ENCODE measurements at places on chromosomes 1 and 21. TPM values are rescaled to one million over a fixed set of nuclear protein-coding genes. Genes with fewer than 3 reads are reported as not detected.

The ADARB1 gene
- 14.1 TPM for total RNA-seq

- no peaks in the 10 kb centered on the region for H3K4me1 ChIP-seq
- no peaks in the 10 kb centered on the region for H3K36me3 ChIP-seq
- H3K27me3 ChIP-seq: no peaks in the 10 kb centered on the region
- DNase-seq: no peak
- no peak overlapping the region for H3K27ac ChIP-seq
Observed at GRCh38 chr1:15168479-15168878, 14.9 kb downstream of the TMEM51 start.

The CD101 gene
- 1.8 TPM for total RNA-seq

The TGFB2 gene
- not detected for total RNA-seq

The RGS16 gene
- total RNA-seq: 6.9 TPM

- H3K4me1 ChIP-seq: peaks cover 2% of the 10 kb centered on the region
- H3K27me3 ChIP-seq: no peaks in the 10 kb centered on the region
- H3K27ac ChIP-seq: no peak overlapping the region
- no peaks in the 10 kb centered on the region for H3K36me3 ChIP-seq
- no peak for DNase-seq
Observed at GRCh38 chr1:159187647-159188374, 16.4 kb downstream of the CADM3 start.

The NBPF12 gene
- 8.0 TPM for total RNA-seq

DNA sequence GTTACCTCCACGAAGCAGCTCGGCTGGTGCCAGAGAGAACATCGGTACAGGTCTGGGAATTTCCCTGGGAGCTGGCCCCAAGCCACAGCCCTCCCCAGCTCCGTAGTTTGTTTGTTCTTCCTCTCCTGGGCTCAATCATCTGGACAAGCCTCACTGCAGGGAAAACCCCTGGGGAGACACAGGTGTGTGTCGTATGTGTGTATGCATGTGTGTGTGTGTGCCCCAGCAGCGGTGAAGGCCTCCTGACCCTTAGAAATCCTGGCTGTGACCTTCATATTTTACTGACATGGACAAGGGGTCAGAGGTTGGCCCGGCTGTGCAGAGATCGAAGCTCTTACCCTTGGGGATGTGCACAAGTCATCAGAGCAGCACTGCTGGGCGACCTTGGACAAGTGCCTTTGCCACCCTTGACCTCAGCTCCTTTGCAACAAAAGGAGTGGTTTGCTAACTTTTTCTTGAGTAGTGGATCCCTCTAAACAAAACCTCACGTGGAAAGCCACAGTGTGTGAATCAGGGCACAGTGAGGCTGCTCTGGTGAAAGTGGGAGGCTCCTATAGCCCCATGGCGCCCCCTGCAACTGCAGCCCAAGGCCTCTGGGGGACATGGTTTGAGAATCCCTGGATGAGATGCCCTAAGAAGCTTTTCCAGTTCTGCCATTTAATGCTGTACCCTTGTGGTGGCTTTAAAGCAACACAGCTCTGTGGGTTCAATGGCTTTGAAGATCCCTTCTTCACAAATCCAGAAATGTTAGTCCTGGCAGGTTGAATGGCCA lies 12.3 kb upstream of the IL22RA1 start:
- no peak overlapping the region for H3K27ac ChIP-seq
- H3K4me3 ChIP-seq: 0 out of 3 replicates have a peak overlapping the region, but pooled peaks have one; percentile 17
- no peaks in the 10 kb centered on the region for H3K4me1 ChIP-seq
- H3K27me3 ChIP-seq: no peaks in the 10 kb centered on the region
- peaks cover 7% of the 10 kb centered on the region for H3K36me3 ChIP-seq

The DNAJC6 gene
- total RNA-seq: 2.2 TPM

The ELF3 gene
- total RNA-seq: 9.1 TPM

The FAM43B gene
- 0.20 TPM for total RNA-seq

DNA sequence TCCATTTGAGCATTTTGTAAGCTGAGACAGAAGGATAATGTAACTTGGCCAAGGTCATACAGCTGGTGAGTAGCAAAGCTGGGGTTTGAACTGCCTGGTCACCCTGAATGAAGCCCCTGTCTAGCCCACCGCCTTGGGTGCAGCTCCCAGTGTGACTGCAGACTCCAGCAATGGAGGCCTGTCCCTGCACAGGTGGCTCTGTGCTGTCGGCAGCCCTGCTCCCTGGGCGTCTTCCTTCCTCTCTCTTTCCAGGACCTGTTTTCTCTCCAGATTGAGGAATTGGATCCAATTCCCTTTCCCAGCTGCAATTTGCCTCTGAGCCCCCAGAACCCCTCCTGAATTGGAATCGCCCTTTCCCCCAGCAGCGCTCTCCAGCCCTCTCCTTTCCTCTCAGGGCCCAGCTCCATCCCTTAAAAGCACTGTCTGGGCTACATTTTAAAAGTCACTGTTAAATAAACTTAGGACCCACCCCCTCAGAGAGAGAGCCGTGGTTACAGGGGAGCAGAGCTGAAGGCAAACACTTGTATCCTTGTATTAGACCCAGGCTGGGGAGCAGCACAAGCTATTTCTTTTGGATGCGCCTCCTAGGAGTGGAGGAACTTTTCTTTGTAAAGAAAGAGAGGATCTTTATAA lies 161.4 kb upstream of the LMO4 start:
- H3K4me1 ChIP-seq: no peaks in the 10 kb centered on the region
- no peak for DNase-seq
- H3K27me3 ChIP-seq: no peaks in the 10 kb centered on the region
- H3K36me3 ChIP-seq: no peaks in the 10 kb centered on the region

- peak overlapping the region; percentile 68 for H3K27ac ChIP-seq
- H3K36me3 ChIP-seq: no peaks in the 10 kb centered on the region
- peaks cover 16% of the 10 kb centered on the region for H3K4me1 ChIP-seq
Observed at GRCh38 chr1:178060789-178061556, 32.9 kb upstream of the RASAL2 start.

DNA sequence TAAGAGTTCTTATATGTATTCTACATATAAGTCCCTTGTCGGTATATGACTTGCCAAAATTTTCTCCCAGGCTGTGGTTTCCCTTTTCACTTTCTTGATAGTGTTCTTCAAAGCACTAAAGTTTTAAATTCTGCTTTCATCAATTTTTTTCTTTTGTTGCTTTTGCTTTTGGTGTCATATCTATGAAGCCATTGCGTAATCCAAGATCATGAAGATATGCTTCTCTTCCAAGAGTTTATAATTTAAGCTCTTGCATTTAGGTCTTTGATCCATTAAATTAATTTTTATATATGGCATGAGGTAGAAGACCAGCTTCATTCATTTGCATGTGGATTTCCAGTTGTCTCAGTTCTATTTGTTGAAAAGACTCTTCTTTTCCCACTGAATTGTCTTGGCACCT lies 22.2 kb downstream of the DESI2 start:
- H3K27me3 ChIP-seq: no peaks in the 10 kb centered on the region
- H3K4me1 ChIP-seq: no peaks in the 10 kb centered on the region
- no peak for DNase-seq

DNA sequence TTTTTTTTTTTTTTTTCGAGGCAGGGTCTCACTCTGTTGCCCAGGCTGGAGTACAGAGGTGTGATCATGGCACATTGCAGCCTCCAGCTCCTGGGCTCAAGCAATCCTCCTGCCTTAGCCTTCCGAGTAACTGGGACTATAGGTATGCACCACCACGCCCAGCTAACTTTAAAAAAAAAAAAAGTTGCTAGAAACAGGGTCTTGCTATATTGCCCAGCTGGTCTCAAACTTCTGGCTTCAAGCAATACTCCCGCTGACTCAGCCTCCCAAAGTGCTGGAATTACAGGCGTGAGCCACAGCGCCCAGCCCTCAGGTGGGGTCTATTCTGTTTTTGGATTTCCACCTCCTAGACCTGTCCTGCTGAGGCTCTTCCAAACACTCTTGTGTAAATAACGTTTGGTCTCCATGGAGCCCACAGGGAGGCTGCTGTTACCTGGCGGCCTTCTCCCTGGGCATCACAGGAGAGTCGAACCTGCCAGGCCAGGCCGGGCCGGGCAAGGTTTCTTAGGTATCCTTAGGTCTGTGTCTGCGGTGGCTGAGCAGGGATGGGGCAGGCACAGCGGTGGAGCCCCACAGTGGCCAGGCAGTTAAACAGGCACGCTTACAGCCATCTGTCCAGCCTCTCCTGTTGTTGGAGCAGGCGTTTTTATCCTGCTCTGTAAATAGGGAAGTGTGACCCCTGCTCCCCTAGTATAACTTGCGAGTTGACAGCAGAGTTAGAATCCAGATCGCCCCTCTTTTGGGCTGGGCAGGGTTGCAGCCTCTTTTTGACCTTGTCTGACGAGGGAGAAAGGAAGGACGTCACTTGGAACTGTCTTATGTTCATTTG lies 18.8 kb downstream of the PLEKHM2 start:
- no peaks in the 10 kb centered on the region for H3K4me1 ChIP-seq
- no peak overlapping the region for H3K27ac ChIP-seq
- no peak overlapping the region for H3K4me3 ChIP-seq
- H3K27me3 ChIP-seq: no peaks in the 10 kb centered on the region
- DNase-seq: peak; percentile 61

DNA sequence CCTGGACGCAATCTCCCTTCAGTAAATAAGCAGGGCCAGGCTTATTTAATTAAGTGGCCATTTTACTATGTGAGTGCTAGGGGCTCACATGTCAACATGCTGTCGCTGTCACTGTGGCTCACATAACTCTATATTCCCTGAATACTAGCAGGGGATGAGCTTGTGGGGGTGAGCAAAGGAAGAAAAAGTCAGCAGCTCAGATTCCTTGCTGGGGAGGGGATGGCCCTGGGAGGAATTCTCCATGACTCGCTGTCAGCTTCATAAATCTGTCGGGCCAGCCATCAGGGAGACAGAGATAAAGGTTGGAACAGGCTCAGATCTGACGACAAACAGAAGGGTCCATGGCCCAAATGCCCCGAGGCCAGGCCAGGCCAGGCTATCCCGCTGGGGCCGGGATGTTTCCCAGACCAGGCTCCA lies 26.0 kb upstream of the PLEKHG5 start:
- peaks cover 6% of the 10 kb centered on the region for H3K36me3 ChIP-seq
- no peak overlapping the region for H3K27ac ChIP-seq
- no peak for DNase-seq

GRCh38 chr1:201186192-201186591 lies 4.4 kb upstream of the IGFN1 start:
- no peaks in the 10 kb centered on the region for H3K36me3 ChIP-seq
- H3K4me3 ChIP-seq: no peak overlapping the region
- no peak overlapping the region for H3K27ac ChIP-seq
- H3K27me3 ChIP-seq: no peaks in the 10 kb centered on the region

- no peaks in the 10 kb centered on the region for H3K27me3 ChIP-seq
- peak; percentile 54 for DNase-seq
- H3K36me3 ChIP-seq: no peaks in the 10 kb centered on the region
- no peak overlapping the region for H3K27ac ChIP-seq
Observed at GRCh38 chr1:110783292-110783918, 89.5 kb upstream of the CD53 start.

GRCh38 chr1:220249522-220249921 lies 22.7 kb downstream of the RAB3GAP2 start:
- no peak overlapping the region for H3K27ac ChIP-seq
- no peaks in the 10 kb centered on the region for H3K27me3 ChIP-seq
- H3K4me3 ChIP-seq: no peak overlapping the region

DNA sequence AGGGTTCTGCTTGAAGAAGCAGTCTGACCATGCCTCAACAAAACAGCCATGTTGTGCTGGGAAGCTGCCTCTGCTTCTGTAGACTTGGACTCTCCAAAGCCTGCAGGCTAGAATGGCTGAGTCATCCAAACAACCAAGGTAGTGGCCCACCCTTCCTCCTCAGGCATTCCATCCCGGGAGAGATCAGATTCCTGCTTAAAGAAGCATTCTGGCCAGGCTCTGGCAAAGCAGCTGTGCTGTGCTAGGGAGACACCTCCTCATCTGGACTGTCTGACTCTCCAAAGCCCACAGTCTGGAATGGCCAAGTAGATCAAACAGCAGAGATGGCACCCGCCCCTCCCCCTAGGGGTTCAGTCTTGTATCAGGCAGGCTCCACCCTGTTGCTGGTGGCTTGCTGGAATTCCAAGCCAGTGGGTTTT lies 38.3 kb upstream of the F3 start:
- H3K4me3 ChIP-seq: no peak overlapping the region
- H3K27ac ChIP-seq: no peak overlapping the region
- no peaks in the 10 kb centered on the region for H3K27me3 ChIP-seq
- H3K36me3 ChIP-seq: peaks cover 13% of the 10 kb centered on the region

- H3K27me3 ChIP-seq: no peaks in the 10 kb centered on the region
- DNase-seq: no peak
- no peak overlapping the region for H3K4me3 ChIP-seq
- no peak overlapping the region for H3K27ac ChIP-seq
- H3K4me1 ChIP-seq: no peaks in the 10 kb centered on the region
Observed at GRCh38 chr1:156063997-156064285, 3.0 kb downstream of the RAB25 start.

The NLRP3 gene
- not detected for total RNA-seq

GRCh38 chr1:23238565-23238964 lies 21.3 kb upstream of the HTR1D start:
- peaks cover under 1% of the 10 kb centered on the region for H3K4me1 ChIP-seq
- DNase-seq: no peak
- no peaks in the 10 kb centered on the region for H3K27me3 ChIP-seq
- H3K4me3 ChIP-seq: no peak overlapping the region

- no peak for DNase-seq
- H3K27me3 ChIP-seq: no peaks in the 10 kb centered on the region
- H3K4me1 ChIP-seq: no peaks in the 10 kb centered on the region
- no peak overlapping the region for H3K4me3 ChIP-seq
Observed at GRCh38 chr1:180909005-180909414, 3.7 kb upstream of the KIAA1614 start.

The LYPD8 gene
- total RNA-seq: not detected

The CAMK1G gene
- total RNA-seq: 0.20 TPM

The TTC34 gene
- total RNA-seq: 1.0 TPM

- no peak overlapping the region for H3K27ac ChIP-seq
- H3K4me3 ChIP-seq: no peak overlapping the region
- DNase-seq: no peak
- peaks cover 4% of the 10 kb centered on the region for H3K36me3 ChIP-seq
- H3K27me3 ChIP-seq: no peaks in the 10 kb centered on the region
Observed at GRCh38 chr1:205766038-205766437, 9.2 kb downstream of the RAB29 start.

GRCh38 chr1:99702221-99702620 lies 56.3 kb downstream of the PALMD start:
- H3K27me3 ChIP-seq: no peaks in the 10 kb centered on the region
- no peak overlapping the region for H3K4me3 ChIP-seq
- no peak overlapping the region for H3K27ac ChIP-seq

DNA sequence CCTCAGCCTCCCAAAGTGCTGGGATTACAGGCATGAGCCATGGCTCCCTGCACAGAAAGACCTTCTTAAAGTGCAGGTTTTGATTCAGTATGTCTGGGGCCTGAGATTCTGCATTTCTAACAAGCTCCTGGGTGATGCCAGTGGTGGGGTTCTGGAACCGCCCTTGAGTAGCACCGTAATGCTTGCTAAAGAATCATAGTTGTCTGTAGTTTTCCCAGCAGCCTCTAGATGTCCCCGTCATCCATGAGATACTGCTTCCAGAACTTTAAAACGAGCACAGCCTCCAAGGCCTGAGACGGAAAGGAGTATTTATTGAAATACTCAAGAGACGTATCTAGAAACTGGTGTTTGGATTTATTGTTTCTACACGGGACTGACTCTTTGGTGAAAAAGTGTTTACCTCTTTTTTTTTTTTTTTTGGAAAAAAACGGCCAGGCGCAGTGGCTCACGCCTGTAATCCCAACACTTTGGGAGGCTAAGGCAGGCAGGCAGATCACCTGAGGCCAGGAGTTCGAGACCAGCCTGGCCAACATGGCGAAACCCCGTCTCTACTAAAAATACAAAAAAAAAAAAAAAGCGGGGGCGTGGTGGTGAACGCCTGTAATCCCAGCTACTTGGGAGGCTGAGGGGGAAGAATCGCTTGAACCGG lies 2.6 kb upstream of the TOR3A start:
- no peaks in the 10 kb centered on the region for H3K4me1 ChIP-seq
- DNase-seq: peak; percentile 51
- no peaks in the 10 kb centered on the region for H3K36me3 ChIP-seq
- H3K27ac ChIP-seq: no peak overlapping the region
- H3K27me3 ChIP-seq: no peaks in the 10 kb centered on the region

Measured in H9 (cell line).